ENCODE measurements at places on chromosomes 1 and 21.

DNA sequence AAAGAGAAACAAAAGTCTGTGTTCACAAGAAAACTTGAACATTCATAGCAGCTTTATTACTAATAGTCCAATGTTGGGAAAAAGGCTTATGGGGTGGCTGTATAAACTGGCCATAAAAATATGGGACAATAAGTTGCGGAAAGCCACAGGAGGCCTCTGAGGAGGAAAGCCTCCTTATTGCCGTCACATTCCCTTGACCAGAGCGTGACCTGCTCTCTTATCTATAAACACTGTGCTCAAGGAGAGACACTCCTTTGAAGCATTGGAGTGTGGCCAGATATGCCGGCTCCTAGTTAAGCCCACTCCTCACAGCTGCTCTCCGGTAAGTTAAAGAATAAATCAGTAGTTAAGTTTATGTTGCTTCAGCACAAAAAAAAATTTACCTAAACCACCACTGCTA, 19.7 kb downstream of the OR6Y1 start:
- ATAC-seq, result no peak

GRCh38 chr1:71307451-71307850, 226.6 kb upstream of the ZRANB2 start:
- no peak for ATAC-seq

- no peak for ATAC-seq
Measured at GRCh38 chr1:110647254-110647891, 27.4 kb downstream of the KCNA3 start.

- ATAC-seq, result no peak
Measured at GRCh38 chr1:235888119-235888643, 21.5 kb upstream of the LYST start.

GRCh38 chr1:14786109-14786675, 187.7 kb downstream of the KAZN start:
- no peak for ATAC-seq

- ATAC-seq, result no peak
Measured at GRCh38 chr1:228366866-228367741, 39.5 kb downstream of the TRIM11 start.

DNA sequence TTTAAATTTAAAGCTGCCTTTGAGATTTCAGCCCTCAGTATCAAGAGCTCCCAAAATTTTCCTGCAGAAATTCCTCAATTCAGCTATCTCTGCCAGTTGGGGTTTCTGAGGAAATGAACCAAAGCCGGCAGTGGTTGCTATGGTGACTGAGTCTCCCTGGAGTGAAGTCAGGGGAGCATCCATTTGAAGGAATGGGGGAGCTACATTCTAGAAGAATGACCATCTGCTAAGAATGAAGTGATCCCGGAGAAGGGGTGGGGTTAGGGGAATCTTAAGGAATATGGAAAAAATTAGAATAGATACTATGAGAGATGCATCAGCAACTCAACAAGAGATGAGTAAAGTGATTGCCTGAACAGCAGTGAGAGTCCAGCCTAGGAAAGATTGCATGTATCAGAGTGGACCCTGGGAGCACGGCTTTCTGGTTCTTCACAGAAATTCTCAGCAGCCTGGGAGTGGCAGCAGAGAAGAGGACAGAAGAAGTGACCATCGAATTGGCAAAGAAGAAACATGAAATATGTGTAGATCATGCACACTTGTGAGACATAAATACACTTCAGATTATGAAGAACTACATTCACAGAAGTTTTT, 94.7 kb downstream of the CHD1L start:
- no peak for ATAC-seq

DNA sequence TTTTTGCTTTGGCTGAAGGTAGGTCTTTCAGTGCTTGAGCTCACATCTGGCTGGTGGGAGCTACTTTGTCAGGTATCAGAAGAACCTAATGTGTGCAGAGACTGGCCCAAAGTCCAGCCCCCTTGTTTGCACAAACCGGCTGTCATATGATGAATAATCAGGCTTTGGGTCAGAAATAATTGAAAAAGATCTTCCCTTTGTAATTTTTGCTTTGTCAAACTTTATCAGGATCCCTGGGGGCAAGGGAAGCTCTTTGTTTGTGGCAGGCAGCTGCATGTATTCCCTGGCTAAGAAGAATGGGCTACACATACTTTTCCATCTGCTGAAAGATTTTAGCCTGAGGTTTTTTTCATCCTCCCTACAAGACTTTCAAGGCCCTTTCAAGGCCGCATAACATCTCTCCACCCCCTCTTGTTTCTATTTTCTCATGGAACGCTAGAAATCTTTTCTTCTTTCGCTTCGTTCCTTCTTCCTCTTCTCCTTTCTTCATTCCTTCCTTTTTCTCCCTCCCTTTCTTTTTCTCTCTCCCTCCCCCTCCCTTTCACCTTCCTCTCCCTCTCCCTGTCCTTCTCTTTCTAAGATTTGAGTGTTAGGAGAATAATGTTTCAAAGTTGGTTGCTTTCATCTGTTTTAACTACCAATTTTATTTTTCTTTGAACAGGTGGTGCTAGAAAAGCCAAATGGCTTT, 25.5 kb downstream of the TUFT1 start:
- ATAC-seq, result no peak

GRCh38 chr1:239755107-239755912, 336.4 kb upstream of the FMN2 start:
- no peak for ATAC-seq

DNA sequence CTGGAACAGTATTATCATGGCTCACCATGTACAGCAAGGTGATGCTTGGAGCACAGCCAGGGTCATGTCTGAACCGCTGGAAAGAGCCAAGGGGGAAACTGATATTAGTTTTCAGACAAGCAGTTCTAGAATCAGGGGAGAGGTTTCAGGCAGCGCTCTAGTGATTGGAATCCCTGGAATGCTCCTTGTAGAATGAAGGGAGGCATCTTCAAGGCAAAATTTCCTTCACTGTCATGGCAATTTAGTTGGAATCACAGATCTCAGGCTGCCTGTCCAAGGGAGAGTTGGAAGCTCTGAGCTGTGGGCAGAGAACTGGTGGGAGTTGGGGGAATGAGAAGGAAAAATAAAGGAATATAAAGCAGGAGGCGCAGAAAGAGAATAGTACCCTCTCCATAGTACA, 737.1 kb downstream of the PTPRU start:
- ATAC-seq, result no peak

DNA sequence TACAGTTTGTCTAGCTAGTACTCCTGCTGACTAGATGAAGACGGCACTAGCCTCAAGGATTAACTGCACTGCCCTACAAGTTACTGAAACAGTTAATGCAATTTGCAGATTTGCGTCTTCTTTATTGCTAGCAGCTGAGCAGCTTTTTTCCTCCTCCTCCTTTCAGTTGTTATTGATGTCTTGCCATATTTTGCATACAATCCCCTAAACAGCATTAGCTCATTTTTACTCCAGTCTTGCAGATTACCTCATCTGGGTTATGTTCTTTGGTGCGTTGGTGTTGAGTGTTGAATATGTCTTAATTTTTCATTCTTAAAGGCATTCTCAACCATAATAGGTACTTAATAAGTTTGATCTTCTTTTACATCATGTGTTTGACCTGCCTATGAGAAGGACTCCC, 363.4 kb upstream of the LYPLAL1 start:
- ATAC-seq, result no peak

DNA sequence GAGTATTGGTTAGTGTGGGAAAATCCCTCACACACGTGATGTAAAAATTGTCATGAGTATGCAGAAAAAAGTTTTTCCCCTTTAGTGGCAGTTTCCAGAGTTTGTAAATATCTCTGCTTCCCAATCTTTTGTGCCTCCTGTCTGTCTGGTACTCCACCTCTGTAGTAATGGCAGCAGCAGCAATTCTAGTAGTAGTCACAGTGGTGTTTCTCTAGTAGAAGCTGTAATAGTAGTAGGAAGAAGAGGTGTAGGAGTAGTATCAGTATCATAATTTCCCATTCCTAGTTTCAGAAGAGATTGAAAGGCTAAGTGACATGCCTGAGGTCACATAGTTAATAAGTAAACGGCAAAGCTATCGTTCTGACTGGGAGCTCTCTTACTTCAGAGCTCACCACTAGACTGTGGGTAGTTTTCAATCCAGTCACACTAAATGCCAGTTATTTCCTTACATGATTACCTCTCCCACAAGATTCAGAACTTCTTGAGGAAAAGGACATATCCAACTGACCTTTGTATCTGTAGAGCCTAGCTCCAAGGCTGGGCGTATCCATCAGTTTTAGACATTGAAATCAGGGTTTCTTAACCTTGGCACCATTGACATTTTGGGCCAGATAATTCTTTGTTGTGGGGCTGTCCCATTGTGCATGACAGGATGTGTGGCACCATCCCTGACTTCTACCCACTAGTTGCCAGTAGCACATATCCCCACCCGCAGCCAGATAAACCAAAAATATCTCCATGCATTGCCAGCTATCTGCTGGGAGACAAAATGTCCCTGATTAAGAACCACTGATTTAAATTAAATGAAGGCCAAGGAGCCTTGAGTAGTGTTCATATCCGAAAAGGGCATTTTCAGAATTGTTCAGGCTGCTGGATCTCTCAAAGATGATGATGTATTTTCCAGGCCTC, 135.9 kb downstream of the FGGY start:
- ATAC-seq, result no peak

DNA sequence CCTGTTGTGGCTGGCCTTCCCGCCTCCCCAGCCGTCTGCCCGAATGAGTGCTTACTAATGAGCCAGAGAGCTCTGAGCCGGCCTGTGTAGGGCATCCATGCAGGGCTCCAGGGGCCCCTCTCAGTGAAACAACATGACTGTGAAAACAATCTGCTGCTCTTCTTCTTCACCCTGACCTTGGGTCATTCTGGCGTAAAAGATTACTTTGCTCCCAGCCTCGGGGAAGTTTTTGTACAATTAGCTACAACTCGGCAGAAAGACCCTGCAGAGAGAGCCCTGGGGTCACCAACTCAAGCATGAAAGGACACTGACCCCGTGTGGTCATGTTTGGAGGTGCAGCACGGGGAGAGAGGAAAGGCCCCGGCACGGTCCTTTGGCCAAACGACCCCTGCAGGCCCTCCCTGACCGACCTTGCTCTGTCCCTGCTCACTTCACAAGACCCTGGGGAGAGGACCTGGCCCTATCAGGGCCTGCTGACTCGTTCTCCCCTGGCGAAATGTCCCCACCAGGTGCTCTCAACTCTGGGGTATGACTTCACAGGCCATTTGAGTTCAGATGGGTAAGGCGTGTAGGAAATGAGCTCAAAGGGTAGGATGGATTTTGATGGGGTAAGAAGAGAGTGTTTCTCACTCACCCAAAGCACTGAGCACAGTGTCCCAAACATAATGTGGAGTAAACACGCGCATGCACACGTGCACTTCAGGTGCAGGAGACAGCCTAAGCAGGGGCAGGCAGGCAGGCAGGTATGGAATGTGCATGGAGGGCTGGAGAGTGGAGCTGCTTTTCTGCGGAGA, 22.9 kb upstream of the FAM20B start:
- ATAC-seq, result peak; percentile 67

DNA sequence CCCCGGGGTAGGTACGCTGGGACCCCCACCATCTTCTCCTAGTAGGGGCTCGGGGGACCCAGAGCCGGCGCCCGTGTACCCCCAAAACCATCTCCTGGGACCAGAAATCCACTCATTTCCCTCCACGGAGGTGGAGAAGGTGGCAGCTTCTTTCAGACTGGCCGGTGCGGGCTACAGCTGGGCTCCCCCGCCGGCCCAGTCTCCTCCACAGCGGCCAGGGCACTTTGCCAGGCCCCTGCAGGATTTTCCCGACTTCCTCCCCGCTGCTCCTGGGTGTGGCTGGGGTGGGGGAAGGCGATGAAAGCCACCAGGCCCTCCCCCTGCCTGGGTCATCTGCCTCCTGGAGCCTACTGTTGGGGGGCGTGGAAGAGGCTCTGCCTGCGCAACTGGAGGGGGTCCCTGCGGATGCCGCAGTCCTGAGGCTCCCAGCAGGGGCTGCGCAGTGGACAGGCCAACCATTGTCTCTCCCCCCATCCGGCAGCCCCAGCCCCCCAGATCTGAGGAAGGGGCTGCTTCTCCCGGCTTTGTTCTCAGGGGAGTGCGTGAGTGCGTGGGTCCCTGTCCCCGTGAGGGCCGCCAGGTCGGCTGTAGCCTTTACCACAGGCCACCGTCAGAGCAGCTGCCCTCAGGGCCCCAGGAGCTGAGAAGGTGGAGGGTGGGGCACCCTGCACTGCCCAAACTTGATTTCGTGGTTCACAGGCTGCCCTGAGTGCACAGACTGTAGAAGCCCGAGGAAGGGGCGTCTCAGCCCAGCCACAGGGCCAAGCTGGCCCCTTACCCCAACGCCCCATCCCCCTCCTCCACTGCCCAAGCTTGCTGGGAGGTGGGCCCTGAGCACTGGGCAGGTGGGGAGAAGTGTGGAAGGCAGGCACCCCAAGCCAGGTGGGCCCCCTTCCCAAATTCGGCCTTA, 1.3 kb downstream of the AGRN start:
- peak; percentile 60 for ATAC-seq

GRCh38 chr21:26732432-26733221, 112.6 kb downstream of the ADAMTS1 start:
- ATAC-seq, result peak; percentile 38

DNA sequence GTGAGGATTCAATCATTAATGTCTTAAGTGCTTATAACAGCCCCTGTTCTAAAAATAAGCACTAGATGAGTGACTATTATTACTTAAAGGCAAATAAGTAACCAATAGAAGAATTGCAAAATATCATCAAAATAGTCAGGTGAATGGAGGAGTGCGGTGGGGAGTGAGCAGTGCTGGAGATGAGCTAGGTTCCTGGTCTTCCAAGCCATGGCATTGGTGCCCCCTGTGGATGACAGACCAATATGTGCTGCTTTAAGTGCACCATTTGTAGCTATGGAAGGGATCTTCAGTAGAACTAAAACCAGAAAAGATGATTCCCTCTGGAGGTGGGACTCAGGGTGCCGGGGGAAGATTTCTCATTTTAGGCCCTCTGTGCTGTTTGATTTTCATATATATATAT, 46.1 kb upstream of the SLC30A1 start:
- ATAC-seq, result peak; percentile 65

GRCh38 chr1:32539584-32540571, 651 bp downstream of the ZBTB8A start:
- ATAC-seq, result peak; percentile 62

GRCh38 chr1:63713627-63714481, 60.0 kb upstream of the ROR1 start:
- ATAC-seq, result peak; percentile 70

DNA sequence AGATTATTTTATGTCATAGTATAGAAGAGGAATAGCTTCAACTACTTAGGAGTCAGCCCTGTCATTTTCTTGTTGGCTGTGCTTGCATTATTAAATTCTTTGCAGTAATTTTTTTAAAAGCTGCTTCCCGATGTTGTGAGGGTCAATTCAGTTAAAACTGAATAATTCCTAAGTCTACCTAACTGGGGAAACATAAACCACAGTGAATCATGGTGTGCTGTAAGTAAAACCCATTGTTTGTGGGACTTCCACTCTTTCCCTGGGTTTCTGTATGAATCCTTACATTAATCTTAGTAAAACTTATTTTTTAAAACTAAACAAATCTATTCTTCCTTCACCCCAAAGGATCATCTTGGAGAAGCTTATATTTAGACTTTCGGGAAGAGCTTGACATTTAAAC, 4.4 kb downstream of the SUCO start:
- ATAC-seq, result no peak

- no peak for ATAC-seq
Measured at GRCh38 chr1:202234331-202235002, 40.9 kb downstream of the LGR6 start.

- no peak for ATAC-seq
Measured at GRCh38 chr1:232937741-232938375, 12.6 kb upstream of the NTPCR start.

Data from esophagus mucosa (tissue), 1 donor.